ENCODE measurements at places on chromosomes 16 and 17. TPM values are rescaled to one million over a fixed set of nuclear protein-coding genes. Genes with fewer than 3 reads are reported as not detected.

GRCh38 chr16:9258423-9259051 lies 167.1 kb downstream of the HAPSTR1 start:
- peak; percentile 5 for DNase-seq

- peak; percentile 80 for DNase-seq
Measured at GRCh38 chr17:3594976-3595375, 14.2 kb downstream of the TRPV1 start.

DNA sequence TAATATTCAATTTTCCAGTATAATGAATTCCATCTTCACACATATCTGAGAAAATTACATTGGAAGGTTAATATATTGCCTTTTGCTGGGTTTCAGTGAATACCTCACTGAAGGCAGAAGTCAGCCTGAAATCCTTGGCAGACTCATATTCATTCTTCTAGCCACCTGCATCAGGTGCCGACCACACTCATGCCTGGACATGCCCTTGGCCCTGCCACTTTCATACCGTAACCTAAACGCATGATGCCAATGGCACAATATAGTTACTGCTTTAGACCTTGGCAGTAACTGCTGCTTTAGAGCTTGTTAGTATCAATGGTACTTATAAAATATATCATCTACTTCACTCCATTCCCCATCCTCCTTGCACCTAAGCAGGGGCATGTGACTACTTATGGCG lies 817.6 kb upstream of the CDH8 start:
- no peak for DNase-seq

- DNase-seq: peak; percentile 36
Measured at GRCh38 chr17:79801156-79802038, 4.5 kb upstream of the CBX8 start.

GRCh38 chr17:83028851-83029250 lies 50.6 kb upstream of the METRNL start:
- no peak for DNase-seq

ZNF469 gene
- 1.3 TPM for total RNA-seq

ACE gene
- total RNA-seq: 2.5 TPM

DUXB gene
- not detected for total RNA-seq

PRAC1 gene
- not detected for total RNA-seq

MYO15B gene
- total RNA-seq: 14.4 TPM

Data from fibroblast of lung (primary cell).